T-helper 2 cell treated with Interferon-gamma antibody and Interleukin-4, amounts not matched to agents 5 μg/mL and 100 μg/mL, for 36 hours (primary cell): ENCODE measurements at places on chromosomes 13 and 19.

DNA sequence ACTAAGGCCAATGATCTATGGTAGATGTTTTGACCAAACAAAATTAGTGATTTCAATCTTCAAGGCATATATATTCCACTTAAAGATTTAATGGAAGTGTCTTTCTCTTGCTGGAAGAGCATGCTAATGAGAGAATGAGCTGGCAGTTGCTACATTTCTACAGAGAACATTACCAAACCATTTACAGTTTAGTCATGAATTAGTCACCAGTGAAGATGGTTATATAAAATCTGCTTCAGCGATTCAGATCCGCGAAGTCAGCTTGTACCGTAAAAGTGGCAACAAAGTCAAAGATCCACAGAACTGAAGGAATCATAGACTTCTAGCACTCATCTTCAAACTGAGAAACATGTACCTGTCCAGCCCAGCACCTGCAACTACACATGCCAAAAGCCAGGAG is 156.3 kb downstream of the SLITRK5 start:
- no peaks in the 10 kb centered on the region for H3K4me1 ChIP-seq
- no peak overlapping the region for H3K4me3 ChIP-seq
- H3K27me3 ChIP-seq: no peaks in the 10 kb centered on the region
- no peaks in the 10 kb centered on the region for H3K36me3 ChIP-seq

DNA sequence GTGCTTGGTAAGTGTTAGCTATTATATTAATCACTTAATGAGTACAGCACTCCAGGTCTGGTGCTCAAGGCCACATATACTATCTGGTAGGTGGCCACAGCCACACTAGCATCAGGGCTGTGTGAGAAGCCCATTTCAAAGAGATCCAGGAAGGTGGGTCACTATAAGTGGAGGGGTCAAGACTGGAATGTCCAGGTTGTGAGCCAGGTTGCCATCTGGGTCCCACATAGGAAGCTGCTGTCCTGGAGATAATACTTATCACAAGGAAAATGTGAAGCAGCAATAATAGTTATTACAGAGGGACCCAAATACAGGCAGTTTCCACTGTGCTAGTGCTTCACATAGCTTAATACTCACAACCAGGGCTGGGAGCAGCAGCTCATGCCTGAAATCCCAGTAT is 13.1 kb downstream of the C19orf47 start:
- H3K36me3 ChIP-seq: peaks cover 33% of the 10 kb centered on the region
- no peak overlapping the region for H3K4me3 ChIP-seq
- H3K27ac ChIP-seq: no peak overlapping the region

DNA sequence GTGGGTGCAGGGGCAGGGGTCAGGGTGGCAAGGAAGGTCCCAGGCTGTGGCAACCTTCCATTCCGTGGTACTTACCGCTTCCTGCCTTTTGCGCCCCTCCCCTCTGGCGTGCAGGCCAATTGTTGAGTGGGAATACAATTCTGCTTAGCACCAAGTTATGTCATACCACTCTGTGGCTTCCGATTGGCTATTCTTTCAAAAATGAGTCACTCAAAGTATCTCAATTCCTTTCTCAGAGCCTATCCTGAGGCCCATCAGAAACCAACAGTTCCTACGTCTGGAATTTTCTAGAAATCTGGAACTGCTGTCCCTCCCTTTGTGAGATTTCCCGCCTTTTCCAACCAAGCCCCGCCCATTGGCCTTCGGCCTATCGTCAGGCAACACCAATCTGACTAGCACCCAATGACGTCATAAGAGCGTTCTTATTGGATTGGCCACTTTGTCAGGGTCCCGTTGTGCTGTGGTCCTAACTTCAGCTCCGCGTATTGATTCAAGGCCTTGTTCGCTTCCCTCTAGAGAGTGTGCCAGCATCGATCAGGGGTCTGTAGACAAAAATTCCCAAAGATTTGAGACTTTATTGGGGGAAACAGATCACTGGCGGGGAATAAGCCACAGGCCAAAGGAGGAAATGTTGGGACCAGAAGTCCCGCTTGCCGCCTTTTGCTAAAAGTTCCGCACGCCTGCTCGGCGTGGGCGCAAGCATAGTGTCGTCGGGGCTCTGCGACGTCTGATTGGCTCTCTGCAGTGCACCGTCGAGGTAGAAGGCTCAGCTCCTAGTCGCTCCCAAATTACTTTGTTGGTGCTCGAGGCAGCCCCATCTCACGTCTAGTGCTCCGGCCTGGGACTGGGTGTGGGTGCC is 11.7 kb downstream of the NTN5 start:
- peak overlapping the region; percentile 69 for H3K4me3 ChIP-seq
- peak overlapping the region; percentile 91 for H3K27ac ChIP-seq
- no peaks in the 10 kb centered on the region for H3K36me3 ChIP-seq
- peak; percentile 80 for DNase-seq
- peaks cover 6% of the 10 kb centered on the region for H3K27me3 ChIP-seq

DNA sequence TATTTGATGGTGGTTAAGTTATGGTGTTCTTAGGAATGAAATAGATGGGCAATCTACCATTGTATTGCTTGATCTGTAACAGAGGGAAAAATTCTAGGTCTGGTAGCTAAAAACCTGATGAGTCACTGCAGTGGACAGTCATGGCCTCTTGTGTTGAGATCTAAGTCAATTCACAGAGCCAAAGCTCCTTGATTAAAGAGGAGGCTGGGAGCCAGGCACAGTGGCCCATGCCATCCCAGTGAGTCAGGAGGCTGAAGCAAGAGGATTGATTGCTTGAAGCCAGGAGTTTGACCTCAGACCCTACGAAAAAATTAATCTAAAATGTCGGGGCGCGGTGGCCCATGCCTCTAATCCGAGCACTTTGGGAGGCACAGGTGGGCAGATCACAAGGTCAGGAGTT is 67.1 kb upstream of the KPNA3 start:
- H3K4me3 ChIP-seq: no peak overlapping the region
- H3K36me3 ChIP-seq: no peaks in the 10 kb centered on the region
- no peak for DNase-seq
- H3K27me3 ChIP-seq: peaks cover 6% of the 10 kb centered on the region

- H3K36me3 ChIP-seq: peaks cover 31% of the 10 kb centered on the region
- H3K27ac ChIP-seq: no peak overlapping the region
- H3K4me1 ChIP-seq: no peaks in the 10 kb centered on the region
- DNase-seq: no peak
- H3K27me3 ChIP-seq: no peaks in the 10 kb centered on the region
- H3K4me3 ChIP-seq: no peak overlapping the region
These were observed 68.8 kb downstream of the LNX2 start for GRCh38 chr13:27551562-27551961.

GRCh38 chr13:102905905-102906771 is 60.3 kb downstream of the ERCC5 start:
- H3K27me3 ChIP-seq: peaks cover 6% of the 10 kb centered on the region
- H3K4me3 ChIP-seq: no peak overlapping the region
- no peaks in the 10 kb centered on the region for H3K36me3 ChIP-seq
- DNase-seq: no peak

- H3K36me3 ChIP-seq: no peaks in the 10 kb centered on the region
- H3K27ac ChIP-seq: no peak overlapping the region
- DNase-seq: no peak
- peaks cover 4% of the 10 kb centered on the region for H3K4me1 ChIP-seq
- H3K27me3 ChIP-seq: no peaks in the 10 kb centered on the region
These were observed 3.8 kb upstream of the WDR18 start for GRCh38 chr19:980133-980998.
